ENCODE measurements at places on chromosomes 1 and 21.
A peak's percentile ranks its signal among the peaks of the same experiment; 100 is the strongest.

DNA sequence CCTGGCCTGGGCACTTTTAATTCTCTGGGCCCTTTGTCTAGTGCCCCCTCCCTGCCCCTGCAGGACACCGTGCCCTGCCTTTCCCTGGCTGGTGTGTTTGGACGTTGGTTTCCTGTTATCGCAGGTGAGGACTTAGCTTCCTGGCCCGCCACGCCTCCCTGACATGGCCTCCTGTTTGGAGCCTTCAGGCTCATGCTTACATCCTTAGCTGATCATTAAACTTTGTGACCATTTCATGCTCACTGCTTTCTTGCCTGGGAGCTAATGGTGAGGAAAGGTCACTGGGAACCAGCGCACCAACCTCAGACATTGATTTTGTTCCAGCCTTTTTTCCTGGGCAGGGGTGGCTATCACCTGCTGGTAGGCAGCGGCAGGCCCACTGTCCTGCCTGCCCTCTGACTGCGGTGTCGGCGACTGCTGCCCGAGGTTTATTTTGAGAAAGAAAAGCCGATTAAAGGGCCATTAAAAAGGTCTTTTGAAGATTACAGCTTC is 3.7 kb downstream of the PFKL start:
- DNase-seq, result no peak

DNA sequence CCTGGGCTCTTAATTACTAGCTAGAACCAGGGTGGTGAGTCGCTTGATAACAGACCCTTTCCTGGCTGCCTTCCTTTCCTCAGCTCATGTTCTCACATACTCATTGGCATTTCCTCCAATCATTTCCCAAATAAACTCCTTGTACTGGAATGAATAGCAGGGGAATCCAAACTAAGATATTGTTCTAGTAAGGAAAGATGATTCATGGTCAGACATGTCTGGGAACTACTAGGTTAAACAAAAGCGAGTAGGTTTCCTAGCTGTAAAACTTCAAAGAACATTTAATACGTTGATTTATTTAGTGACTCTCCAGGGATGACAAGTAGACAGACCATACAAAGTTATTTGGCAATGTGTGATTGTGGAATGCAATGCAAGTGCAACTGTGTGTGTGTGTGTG is 121.2 kb upstream of the KCNJ6 start:
- no peak for DNase-seq

DNA sequence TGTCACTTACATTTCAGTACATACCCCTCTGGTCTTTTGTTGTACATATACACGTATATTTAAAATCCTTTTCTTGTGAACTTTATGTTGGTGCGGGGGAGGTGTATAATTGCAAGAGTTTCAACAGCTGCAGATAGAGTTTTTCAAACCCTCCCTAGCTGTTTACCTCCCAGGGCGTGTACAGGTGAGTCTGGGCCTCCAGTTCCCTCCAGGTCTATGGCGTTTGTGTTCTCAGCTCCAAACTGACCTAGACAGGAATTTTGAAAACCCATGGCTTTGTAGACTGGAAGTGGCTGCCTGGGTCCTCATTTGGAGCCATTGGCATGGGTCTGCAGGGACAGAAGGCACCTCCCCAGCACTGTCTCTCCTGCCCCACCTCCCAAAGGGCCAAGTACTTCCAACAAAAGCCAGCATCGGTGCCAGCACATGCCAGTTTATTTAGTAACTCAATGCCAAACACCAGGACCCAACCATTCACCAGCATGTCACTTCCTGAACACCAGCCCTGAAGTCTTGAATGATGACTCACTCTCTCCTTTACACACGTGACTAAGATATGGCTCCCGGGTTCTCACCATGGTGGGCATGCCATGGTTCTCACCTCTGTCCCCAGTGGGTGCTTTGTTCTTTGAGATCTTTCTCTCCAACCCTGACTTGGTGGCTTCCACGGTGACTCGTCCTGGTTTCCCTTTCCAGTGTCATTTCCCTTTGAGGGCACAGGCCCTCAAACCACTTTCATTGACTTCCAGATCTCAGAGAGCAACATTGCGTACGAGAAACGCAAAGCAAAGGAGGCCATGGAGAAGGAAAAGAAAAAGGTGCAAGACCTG is 57.3 kb upstream of the EFHD2 start:
- peak; percentile 59 for DNase-seq

DNA sequence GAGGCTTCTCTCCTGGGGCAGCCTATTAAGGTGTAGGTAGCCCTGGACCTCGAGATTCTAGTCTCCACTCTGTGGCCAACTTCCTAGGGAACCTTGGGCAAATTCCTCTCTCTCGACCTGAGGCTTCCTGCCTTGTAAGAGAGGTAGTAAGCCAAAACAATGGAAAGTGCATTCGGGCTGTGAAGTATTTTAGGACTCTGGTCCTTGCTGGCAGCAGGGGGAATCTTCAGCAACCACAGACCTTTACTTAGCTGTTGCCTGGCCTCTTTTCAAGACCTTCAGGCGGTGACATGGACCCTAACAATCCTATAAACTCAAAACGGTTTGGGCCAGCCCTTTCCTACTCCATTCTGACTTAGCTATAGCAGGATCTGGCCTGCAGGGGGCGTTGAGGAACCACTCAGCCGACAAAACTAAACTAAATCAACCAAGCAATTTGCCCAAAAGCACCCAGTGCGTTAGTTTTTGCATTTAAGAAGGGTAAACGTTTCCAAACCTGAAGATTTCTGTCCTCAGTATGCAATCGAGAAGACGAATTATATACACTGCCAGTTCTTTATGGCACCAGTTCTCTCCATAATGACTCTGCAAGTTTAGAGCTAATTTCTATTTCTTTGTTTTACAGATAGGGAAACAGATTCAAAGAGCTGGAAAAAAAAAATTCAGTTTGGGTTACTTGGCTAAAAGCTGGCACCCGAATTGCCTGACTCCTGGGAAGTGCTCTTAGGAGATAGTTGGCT is 10.9 kb upstream of the SESN2 start:
- peak; percentile 90 for DNase-seq
